ENCODE measurements at places on chromosomes 12 and 14.

DNA sequence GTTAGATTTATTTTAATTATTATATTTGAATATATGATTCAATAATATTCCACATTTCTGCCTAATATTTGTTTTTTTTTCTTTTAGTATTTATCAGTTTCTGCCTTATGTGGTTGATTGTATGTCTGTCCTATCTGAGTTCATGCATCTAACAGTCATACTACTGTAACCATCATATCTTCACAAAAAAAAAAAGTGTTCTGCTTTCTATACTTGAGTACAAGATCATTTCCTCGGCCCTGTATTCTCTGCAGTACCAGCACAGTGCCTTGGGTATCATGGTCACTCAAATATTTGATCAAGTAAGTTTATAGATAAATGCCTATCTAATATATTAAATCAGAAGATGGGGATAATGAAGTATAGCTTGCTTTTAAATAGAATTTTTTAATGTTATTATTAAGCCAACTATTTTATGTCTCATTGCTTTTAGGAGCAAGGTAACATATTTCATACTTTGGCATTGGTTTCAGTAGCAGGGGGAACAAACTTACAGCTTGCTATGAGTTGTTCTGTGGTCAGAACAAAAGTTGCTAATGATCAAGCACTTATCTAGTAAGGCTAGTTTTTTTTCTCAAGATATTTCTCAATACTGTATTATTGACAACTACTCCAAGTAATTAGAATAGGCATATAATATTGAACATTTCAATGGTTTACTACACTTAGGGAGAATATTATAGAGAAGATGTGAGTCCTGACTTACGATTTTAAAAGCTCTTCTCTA is 290.5 kb upstream of the FBXO33 start:
- DNase-seq: no peak

- no peak for DNase-seq
Measured at GRCh38 chr12:67910360-67911274, 78.6 kb upstream of the IFNG-AS1 start.

GRCh38 chr14:96160076-96160912 is 44.3 kb upstream of the BDKRB2 start:
- DNase-seq: no peak

GRCh38 chr14:24971255-24971654 is 78.7 kb downstream of the STXBP6 start:
- DNase-seq: no peak

- no peak for DNase-seq
Measured at GRCh38 chr12:27226407-27226929, 17.6 kb upstream of the STK38L start.

- DNase-seq: no peak
Measured at GRCh38 chr14:101358320-101359125, 202.8 kb upstream of the DIO3 start.

- DNase-seq: no peak
Measured at GRCh38 chr12:113297214-113297587, 37.7 kb downstream of the SLC8B1 start.

DNA sequence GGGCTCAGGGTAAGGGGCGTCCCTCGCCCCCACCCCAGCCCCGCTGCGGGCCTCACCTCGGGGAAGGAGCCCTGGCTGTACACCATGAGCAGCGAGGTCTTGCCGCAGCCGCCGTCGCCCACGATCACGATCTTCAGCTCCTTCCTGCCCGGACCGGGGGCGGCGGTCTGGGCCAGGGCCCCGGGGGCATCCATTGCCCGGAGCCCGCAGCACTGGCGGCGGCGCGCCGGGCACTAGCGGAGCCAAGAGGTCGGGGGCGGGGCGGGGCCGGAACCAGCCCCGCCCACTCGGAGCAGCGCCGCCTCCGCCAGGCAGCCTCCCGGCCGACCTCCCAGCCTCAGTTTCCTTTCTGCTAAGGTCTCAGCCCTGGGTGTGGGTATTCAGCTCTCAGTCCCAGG is at the start of gene RHOF:
TSS of gene RHOF (minus strand) at position 249 of the 398 bp plus-strand sequence. CDS start at position 194, 55 bp downstream.
- no peak for DNase-seq

- DNase-seq: no peak
Measured at GRCh38 chr14:51094282-51094821, 553 bp downstream of the TRIM9 start.

GRCh38 chr12:132824053-132824452 is 4.6 kb downstream of the GOLGA3 start:
- DNase-seq: no peak

DNA sequence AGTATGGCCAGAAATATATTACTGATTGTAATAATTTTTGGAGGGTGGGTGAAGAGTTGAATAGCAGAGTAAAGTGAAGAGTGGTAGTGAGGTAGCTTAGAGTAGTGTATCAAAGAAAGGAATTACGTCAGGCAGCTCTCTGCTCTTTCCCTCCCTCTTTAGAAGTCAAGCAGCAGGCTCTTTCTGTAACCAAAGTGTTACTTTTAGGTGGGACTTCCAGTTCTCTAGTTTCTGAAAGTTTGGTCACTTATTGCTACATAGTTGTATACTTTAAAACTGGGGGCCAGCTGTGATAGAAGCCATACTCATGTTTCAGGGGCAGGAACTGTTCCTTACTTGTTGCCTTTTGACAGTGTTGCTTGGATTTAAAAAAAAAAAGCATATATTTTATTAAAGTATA is 30.6 kb downstream of the ATF7IP start:
- no peak for DNase-seq

DNA sequence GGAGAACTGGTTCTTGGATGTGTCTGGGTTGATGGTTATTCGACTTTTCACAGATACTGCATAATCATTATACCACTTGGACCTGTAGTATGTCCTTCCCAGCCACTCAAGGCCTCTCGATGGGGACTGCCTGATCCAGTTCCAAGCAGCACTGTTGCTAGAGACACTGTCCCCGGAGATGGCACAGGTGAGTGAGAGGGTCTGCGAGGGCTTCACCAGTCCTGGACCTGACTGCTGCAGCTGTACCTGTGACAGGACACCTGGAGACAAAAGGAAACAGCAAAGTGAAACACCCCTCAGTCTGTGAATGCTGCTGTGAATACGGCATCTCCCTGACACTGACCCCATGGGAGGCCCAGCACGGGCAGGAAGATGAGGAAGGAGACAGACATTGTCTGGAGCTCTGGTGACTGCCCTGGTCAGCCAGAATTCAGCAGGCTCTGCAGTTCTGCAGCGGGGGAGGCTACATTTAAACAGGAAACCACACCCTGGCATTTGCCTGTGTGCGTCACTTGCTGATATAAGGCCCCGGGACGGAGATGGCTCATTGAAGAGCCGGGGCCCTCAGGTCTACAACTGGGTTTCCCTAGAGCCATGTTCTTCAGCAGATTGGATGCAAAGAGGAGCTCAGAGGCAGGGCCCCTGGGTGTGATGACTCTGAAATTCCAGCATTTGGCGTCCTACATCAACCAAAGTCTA is 413.6 kb downstream of the TMEM121 start:
- DNase-seq: no peak

DNA sequence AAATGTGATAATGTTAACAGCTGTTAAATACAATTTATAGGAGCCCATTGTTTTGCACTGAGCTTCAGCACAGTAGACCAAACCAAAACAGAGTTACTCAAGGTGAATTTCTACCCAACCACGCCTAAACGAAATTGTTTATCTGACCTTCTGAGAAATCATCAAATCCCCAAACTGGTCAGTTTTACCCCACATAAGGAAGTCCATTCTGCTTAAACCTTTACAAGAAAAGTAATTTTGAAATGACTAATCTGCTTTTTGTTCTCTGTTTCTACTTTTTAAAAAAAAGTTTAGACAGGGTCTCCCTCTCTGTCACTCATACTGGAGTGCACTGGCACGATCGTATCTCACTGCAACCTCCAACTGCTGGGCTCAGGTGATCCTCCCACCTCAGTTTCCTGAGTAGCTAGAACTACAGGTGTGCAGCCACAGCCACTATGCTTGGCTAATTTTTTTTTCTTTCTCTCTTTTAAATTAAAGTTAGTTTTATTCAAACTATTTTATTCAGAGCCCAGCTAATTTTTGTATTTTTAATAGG is 1.4 kb upstream of the RNF10 start:
- DNase-seq: no peak

DNA sequence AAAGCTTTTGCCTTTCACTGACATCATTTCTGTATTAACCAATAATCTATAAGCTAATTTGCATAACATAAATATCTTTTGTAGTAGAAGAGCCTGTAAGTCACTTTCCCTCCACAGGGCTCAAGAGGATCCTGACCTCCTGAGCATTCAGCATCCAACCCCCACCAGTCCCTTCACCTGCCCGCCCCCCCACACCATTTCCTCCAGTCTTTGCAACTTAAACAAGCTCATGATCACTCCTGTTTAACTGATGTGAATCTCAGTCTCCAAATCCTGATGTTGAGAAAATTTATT is 12.0 kb upstream of the CRY1 start:
- no peak for DNase-seq

DNA sequence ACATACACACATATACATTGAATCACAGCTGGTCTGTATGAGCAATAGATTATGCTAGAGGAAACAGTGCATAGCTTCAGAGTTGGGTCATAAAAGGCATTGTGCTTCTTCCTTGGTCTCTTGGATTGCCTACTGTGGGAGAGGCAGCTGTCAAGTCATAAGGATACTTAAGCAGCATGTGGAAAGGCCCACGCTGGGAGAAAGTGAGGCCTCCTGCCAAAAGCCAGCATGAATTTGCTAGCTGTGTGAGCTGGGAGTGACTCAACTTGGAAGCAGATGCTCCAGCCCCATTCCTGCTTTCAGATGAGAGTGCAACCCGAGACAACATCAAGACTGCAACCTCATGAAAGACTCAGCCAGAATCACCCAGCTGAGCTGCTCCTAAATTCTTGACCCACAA is 311.9 kb upstream of the TBX3 start:
- no peak for DNase-seq

GRCh38 chr12:53223389-53224060 is 8.5 kb downstream of the RARG start:
- DNase-seq: no peak

GRCh38 chr12:109677279-109677691 is 36.3 kb upstream of the FAM222A start:
- no peak for DNase-seq

- DNase-seq: no peak
Measured at GRCh38 chr12:107731366-107731765, 29.6 kb downstream of the PRDM4 start.

GRCh38 chr14:99572173-99572999 is 31.6 kb downstream of the CCDC85C start:
- no peak for DNase-seq

- DNase-seq: no peak
Measured at GRCh38 chr14:55170526-55170925, 20.9 kb downstream of the DLGAP5 start.

DNA sequence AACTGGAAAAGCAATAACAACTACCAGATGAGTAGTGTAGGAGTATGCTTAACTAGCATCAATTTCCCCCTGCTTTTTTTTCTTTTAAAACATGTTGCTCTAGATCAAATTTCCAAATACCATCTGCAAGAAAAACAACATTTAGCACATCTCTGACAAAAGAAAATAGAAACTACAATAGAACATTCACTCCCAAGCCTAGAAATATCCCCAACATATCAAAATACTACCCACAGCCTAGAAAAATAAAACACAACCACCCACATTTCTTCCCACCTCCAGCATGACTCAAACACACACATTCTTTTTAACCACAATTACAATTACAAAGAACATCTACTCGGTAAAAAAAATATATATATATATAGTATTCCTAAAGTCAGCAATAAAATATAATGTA is 120.0 kb downstream of the PPFIA2 start:
- DNase-seq: no peak

DNA sequence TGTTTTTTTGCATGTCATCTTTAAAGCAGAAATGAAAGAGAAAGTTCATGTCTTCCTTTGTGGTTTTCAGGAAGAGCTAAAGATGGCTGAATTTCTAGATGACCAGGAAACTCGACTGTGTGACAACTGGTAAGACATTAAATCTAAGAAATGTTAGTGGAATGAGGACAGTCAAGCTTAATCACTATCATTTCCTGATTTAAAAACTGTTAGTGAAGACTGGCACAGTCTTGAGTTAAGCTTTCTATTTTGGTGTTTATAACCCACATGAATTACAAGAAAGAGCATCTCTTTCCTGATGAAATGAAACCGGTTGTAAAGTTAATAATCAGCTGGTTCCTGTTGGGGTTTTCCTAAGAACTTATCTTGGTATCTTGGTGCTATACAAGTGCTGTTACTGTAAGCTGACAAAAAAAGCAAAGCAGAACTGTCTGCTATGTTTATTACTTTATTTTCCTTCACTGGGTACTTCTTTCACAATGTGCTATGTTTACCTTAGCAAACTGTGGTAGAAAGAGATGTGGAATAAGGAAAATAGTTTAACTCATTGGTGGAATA is 5.2 kb downstream of the TRAFD1 start:
- DNase-seq: no peak

DNA sequence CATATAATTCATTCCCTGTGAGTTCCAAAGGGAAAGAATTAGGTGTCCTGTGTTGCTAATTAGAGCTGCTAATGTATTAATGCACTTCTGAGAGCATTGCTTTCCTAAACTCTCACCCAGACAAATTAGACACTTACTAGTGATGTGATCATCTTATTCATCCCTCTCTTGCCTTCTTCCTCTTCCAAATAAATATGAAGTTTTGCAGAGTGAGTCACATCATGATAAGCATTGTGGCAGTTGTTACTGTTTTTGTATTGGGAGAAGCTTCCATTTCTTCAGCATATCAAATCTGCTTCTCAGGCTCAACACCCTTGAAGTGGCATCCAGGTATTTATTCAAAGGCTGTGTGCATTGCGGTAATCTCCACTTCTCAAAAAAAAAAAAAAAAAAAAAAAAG is 37.3 kb upstream of the E2F7 start:
- no peak for DNase-seq

- no peak for DNase-seq
Measured at GRCh38 chr12:75724928-75725312, 213.5 kb upstream of the KRR1 start.

DNA sequence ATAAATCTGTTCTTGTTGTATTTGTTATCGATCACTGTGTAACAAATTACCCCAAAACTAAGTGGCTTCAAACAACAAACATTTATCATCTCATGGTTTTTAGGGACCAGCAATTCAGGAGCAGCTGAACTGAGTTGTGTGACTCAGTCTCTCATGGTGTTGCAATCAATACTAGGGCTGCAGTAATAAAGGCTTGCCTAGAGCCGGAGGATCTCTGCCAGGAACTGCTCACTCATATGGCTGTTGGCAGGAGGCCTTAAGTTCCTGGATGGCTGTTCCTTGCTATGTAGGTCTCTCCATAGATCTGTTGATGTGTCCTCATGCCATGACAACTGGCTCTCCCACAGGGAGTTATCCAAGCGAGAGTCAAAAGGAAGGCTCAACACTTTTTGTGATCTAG is 3.8 kb upstream of the PSMC6 start:
- DNase-seq: no peak
